Omental fat pad (tissue), 4 donors: ENCODE measurements at places on chromosomes 3 and 15.

DNA sequence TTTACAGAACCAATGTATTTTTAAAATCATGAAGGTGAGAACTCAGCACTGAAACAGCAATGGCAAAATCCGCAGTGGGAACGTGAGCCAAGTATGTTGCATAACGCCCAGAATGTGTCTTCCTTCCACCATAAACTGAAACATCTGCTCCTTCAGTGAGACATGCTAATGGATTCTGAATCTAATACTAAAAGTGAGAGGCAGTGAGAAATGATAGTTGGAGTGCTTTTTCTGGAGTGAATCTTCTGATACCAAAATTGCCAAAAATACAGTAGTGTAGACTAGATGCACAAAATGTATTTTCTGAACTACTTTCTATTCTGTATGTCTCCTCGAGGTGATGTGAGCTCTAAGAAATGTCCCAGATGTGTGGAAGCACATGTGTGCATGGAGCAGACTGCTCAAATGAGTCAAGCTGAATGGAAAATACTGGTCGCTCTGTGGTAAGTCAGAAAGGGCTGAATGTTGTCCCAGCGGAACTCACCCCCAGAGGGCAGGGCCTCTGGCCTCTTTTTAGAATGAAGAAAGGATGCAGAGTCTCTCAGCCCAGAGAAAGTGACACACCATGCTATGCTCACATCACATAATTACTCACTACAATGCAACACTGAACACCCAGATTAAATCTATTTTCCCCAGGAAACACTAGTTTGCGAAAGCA lies 73.0 kb downstream of the ATP10A start:
- peak; percentile 45 for DNase-seq

DNA sequence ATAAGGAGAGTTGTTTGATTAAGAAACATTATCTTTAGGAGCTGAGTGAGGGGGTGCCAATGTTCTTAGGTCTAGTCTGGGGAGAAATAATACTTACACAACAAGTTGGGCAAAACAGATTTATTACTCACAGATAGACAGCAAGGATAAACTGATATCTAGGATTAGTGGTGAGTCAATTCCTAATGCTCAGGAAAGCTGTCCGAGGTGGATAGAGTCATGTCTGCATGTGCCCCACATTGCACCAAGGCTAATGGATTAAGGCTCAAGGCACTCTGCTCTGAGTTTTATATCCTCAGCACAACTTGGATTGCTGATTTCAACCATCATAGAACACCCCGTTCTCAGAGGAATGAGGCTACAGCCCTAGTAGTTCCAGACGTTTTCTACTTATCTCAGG lies 1042.3 kb downstream of the OTOL1 start:
- no peak for DNase-seq

DNA sequence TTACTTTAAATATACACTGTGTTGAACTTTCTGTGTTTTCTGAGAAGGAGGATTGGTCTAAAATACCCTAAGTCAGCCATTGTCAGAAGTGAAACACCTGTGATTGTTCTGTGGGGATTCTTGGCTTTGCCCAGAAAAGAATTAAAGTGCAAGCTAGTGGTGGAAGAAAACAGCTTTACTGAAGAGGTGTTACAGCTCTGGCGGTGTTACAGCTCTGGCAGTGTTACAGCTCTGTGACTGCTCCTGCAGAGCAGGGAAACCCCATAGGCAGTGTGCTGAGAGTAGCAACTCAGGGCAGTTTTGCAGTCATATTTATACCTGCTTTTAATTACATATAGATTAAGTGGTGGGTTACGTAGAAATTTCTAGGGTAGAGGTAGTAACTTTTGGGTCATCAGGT lies 66.6 kb downstream of the C3orf20 start:
- DNase-seq = no peak

DNA sequence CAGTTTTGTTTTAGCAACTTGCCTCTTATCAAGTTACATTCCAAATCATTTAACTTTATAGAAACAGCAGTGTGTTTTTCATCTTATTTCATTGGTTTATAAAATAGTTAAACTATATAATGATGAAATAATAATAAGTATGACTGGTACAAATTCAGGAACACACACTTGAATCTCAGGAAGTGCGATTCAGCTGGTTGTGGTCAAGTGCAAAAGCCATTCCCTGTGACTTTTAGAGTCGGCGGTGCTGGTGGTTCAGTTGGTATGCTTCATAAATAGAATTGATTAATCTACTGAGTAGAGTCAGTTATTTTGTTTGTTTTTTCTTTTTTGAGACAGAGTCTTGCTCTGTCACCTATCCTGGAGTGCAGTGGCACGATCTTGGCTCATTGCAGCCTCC lies 22.7 kb downstream of the SACM1L start:
- no peak for DNase-seq

DNA sequence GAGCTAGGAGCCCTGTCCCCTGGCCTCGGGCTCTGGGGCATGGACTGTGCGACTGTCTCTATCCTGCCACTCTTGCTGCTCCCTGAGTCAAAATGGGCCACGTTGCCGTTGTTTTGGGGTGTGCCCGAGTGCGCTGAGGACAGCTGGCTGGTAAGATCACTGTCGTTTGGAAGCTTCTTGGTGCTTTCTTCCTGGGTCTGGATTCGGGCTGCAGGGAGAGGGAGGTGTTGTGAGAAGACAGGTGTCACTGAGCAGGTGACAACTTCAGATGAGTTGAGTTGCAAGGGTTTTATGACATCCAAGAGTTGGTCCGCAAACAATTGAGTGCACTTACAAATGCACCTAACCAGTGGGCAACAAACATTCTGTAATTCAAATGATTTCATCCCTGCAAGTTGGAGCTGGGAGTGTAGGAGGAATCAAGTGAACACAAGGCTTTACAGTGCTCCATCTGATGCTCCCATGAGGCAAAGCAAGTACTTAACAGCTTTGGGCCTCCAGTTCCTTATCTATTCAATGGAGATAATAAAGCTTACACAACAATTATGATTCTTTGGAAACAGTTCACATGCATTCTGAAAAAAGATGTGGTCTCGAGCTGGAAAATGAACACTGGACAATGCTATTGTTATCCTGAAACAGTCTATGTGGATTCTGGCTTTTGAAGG lies 11.0 kb upstream of the STARD5 start:
- DNase-seq = no peak

- DNase-seq = no peak
Measured at GRCh38 chr15:64803526-64803925, 21.9 kb downstream of the PIF1 start.

- peak; percentile 77 for DNase-seq
Measured at GRCh38 chr3:66407611-66408218, 93.1 kb downstream of the LRIG1 start.

GRCh38 chr3:143786219-143787191 lies 61.8 kb downstream of the SLC9A9 start:
- no peak for DNase-seq

- no peak for DNase-seq
Measured at GRCh38 chr3:33019981-33020380, 68.5 kb downstream of the CCR4 start.

DNA sequence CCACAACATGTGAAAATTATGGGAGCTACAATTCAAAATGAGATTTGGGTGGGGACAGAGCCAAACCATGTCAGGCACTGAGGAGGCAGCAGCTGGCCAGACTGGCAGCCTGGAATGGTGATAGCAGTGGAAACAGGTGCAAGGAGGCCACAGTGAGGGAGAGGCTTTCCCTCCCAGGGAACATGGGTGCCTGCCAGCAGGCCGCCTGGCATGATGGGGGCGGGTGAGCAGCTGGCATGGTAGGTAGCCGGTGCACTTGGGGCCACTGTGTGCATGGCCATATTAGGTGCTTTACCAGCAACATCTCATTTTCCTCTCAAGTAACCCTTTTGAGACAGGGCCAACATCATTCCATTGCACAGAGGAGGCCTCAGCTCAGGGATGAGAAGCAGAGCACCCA lies 18.3 kb upstream of the MRPS22 start:
- no peak for DNase-seq

DNA sequence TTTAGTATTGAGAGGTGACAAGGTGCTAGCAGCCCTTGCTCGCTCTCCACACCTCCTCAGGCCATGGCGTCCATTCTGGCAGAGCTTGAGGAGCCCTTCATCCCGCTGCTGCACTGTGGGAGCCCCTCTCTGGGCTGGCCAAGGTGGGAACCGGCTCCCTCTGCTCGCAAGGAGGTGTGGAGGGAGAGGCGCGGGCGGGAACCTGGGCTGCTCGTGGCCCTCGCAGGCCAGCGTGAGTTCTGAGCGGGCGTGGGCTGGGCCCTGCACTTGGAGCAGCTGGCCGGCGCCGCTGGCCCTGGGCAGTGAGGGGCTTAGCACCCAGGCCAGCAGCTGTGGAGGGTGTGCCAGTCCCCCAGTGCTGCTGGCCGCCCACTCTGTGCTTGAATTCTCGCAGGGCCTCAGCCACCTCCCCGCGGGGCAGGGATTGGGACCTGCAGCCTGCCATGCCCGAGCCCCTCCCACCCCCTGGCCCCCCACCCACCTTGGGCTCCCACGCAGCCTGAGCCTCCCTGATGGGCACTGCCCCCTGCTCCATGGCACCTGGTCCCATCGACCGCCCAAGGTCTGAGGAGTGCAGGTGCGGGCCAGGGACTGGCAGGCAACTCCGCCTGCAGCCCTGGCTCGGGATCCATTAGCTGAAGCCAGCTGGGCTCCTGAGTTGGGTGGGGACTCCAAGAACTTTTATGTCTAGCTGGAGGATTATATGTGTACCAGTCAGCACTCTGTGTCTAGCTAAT lies 785.2 kb downstream of the DIPK2A start:
- DNase-seq = no peak

- no peak for DNase-seq
Measured at GRCh38 chr15:67076147-67076843, 10.9 kb downstream of the SMAD3 start.

DNA sequence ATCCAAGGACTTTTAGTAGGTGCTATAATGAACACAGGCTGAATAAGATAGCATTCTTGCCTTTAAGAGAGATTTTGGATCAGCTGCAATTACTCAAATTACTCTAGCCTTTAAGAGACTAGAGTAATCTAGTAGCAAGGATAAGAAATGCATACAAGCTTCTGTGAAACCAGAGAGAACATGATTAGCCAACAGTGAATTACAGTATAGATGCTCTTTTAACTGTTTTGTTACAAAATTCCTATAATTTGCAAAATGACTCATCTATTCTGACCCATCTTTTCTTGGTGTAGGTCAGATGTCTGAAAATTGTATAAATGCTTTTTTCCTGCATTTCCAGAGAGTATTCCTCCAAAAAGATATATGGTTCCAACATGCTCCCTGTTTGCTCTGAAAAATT lies 66.9 kb downstream of the CEP63 start:
- no peak for DNase-seq

DNA sequence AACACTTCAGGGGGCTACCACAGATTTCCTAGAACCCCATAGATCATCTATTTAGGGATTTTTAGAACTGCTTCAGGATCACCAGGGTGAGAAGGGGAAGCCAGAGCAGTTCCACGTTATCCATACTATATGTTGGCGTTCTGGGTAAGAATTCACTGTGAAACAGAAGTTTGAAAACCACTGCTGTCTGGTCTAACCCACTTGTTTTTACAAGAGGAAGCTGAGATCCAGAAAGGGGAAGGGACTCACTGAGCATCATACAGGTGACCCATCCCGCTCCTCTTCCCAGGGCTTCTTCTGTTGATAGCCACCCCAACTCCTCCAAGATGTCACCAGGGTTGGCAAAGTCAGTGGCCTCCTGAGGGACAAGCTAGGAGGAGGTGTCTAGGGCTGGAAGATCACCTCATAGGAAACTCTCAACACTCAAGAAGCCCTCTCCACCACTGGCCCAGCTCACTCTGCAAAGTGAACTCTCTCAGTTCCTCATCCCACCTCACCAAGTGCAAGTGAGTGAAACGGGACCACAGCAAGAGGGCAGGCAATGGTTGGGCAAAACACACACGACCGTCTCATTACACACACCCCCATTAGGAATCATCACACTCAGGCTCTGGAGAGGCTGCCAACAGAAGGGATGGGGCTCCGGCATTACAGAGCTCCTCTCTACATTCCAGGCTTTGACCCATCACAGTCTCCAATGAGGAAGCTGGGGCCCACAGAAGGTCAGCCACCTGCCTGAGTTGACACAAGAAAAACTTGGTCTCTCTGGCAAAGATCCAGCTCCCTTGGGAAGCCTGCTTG lies 1.8 kb downstream of the DAPK2 start:
- DNase-seq = no peak

- DNase-seq = no peak
Measured at GRCh38 chr15:79858469-79858868, 38.3 kb downstream of the MTHFS start.

- DNase-seq = no peak
Measured at GRCh38 chr3:118943597-118943996, 91.0 kb downstream of the IGSF11 start.

DNA sequence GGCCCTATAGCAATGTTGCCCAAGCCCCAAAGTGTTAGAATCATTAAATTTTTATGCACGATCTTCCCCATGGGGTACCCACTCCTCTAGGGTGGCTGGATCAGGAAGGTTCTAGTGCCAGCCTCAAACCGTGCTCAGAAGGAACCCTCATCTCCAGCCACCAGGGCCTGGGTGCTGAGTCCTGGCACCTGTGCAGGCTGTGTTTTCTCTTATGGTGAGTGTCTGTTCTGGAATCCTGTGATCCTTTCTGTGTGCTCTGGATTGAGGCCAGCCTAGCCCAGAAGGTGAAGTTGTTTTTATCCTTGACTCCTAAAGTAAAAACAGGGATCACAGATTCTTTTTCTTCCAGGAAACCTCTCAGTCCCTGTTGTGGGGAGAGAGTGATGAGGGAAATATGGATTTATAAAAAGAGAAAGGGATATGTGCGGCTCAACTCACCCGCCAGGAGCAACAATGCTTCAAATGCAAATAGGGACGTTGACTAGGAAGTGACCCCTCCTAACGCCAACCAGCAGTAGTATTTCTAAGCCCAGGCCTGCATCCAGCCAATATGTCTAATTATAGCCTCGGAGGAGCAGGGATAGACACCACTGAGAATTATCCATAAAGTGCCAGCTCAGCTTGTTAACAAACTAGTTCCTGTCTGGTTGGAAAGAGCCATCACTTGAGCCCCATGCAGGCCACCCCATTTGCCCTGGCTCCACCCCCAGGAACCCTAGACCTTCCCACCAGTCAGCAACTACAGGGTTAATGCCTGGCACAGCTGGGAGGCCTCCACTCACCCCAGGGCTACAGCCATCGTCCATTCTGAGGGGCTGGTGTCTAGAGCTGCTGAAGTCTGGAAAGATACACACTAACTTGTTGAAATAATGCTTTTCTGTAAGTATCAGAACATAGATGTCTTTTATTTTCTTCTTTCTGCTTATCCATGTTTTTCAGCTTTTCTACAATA lies 513.5 kb upstream of the PROK2 start:
- no peak for DNase-seq

DNA sequence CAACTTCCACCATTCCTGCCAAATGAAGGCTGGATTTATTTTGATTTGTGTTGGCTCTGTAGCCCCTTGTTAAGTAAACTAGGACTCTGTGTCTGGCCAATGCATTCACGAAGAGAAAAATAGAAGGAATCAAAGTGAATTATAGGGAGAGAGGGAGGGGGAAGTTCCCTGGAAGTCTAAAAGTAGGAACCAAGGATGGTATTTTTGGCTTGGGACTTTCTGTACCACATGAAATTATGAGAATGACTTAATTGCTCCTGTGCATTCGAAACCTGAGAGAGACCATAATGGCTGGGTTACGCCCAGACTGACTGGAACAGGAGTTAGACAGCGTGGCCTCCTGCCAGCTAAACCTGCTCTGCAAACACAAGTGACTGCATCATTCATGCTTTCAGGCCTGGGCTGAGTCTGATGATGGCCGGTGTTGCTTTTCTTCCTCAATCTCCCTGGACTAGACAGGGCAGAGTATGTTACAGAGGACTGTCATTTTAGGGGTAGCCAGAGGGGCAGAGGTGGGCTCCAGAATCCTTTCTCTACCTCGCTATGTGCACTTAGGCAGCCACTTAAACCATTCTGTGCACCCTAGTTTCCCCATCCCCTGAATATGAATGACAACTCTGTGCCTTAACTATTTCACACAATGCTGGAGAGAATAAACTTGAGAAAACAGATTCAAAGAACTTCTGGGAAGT lies 58.9 kb downstream of the MYO1E start:
- DNase-seq = no peak
